Adrenal gland (tissue), 19 donors: ENCODE measurements at places on chromosomes 11 and 22.
A peak's percentile ranks its signal among the peaks of the same experiment; 100 is the strongest.

DNA sequence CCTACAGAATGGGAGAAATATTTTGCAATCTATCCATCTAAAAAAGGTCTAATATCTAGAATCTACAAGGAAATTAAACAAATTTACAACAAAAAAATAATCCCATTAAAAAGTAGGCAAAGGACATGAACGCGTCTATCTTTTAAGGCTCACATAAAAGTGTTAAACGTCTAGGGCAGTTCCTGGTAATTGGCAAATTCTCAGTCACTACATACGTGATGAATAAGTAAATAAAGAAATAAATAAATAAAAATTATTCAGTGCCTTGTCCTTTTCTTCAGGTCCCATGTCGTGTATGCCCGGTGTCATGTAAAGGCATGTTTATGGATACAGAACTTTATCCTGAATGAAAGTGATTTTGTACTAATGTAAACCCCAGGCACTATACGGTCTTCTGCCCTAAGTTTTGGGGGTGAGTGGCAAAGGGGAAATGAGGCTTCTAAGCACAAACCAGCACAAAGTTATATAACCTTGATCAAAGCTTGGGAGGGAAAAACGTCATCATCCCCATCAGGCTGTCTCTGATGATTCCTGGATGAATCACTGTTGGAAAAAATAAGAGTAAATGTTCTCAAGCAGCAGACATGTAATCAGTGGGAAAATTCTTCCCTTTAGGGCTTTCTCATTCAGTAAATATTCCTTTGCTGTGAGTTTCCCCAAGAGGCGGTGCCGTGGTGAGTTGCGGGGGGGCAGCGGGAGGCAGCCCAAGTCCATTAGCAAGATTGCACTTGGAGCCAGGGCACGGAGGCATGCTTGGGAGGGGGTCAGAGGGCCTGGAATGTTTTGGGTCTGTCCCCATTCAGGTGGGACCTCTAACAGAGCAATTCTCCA is 30.4 kb upstream of the MICAL2 start:
- peak; percentile 55 for DNase-seq

- DNase-seq = peak; percentile 33
These were observed 26.7 kb downstream of the CD44 start for GRCh38 chr11:35165423-35166368.

DNA sequence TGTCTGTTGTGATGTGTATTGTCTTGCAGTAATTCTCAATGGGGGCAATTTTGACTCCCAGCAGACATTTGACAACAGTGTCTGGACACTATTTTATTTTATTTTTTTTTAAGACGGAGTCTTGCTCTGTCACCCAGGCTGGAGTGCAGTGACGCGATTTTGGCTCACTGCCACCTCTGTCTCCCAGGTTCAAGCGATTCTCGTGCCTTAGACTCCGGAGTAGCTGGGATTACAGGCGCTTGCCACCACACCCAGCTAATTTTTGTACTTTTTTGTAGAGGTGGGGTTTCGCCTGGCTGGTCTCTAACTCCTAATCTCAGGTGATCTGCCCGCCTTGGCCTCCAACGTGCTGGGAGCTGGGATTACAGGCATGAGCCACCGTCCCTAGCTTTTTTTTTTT is 1.4 kb downstream of the RPS6KB2 start:
- no peak for DNase-seq

- DNase-seq = no peak
These were observed 36.1 kb upstream of the OR8B8 start for GRCh38 chr11:124481365-124482323.

DNA sequence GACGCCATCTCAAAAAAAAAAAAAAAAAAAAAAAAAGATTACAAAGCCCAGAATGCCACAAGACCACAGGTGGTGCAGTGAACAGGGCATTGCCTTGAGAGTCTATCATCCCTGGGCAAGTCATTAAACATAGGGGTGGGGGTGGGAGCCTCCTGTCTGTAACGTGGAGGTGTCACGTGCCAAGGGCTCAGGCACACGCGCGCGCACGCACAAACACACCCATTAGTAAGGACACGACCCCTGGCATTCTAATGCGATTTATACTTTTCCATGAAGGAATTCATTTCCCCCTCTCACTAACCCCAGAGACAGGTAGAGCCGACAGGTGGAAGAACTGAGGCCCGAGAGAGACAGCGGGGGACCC is 5.8 kb upstream of the GCAT start:
- no peak for DNase-seq

- no peak for DNase-seq
These were observed 20.8 kb downstream of the SGSM1 start for GRCh38 chr22:24826710-24827285.

- DNase-seq = peak; percentile 39
These were observed 148.2 kb upstream of the SNX19 start for GRCh38 chr11:131064373-131064991.

GRCh38 chr11:32210556-32210955 is 119.7 kb downstream of the RCN1 start:
- no peak for DNase-seq

GRCh38 chr11:33633251-33634003 is 67.2 kb downstream of the C11orf91 start:
- DNase-seq = no peak

GRCh38 chr22:37497062-37497599 is 10.9 kb upstream of the MFNG start:
- no peak for DNase-seq

DNA sequence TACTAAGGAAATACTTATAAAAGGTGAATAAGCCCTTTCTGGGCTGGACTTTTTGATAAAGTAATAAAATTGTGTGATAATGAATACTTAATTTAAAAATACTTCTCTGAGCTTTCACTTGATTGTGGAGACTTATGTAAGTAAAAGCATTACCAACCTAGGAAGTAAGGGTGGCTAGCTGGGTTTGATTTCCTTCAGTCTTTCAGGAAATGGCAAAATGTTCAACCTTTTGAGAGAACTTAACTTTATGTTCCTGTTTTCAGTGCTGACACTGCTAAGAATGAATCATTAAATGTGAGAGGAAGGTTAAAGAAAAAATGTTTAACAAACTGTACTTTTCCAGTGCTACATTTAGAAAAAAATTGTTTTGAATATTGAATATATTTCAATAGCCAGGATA is 900.3 kb downstream of the METTL15 start:
- no peak for DNase-seq
